NCI-H187 (cell line): ENCODE measurements at places on chromosomes 16 and 17.

GRCh38 chr17:62093188-62094155 lies 28.4 kb upstream of the MED13 start:
- DNase-seq: no peak

GRCh38 chr17:80034791-80035686 lies 633 bp downstream of the TBC1D16 start:
- no peak for DNase-seq

GRCh38 chr17:18379246-18380146 lies 1.9 kb downstream of the EVPLL start:
- DNase-seq: no peak

DNA sequence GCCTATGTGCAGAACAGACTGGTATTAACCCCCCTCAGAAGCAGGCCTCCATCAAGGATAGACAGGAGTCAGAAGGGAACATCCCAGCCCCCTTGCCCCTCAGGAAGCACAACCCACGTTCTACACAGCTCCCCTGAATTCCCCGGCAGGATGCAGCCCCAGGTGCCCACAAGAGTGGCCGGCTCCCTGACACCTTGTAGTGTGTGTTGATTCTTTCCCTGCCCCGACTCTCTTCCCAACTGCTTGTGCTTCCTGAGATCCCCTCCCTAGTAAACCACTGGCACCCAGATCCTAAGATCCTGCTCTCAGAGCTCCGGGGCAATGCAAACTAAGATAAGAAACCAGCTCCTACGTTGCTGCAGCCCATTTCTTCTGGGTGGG lies 34.8 kb upstream of the LITAF start:
- DNase-seq: no peak
